ENCODE measurements at places on chromosomes 3 and 15.

GRCh38 chr15:50148362-50148963 is 29.4 kb upstream of the ATP8B4 start:
- DNase-seq = no peak

- no peak for DNase-seq
Measured at GRCh38 chr3:144497452-144497851, 525.8 kb downstream of the DIPK2A start.

DNA sequence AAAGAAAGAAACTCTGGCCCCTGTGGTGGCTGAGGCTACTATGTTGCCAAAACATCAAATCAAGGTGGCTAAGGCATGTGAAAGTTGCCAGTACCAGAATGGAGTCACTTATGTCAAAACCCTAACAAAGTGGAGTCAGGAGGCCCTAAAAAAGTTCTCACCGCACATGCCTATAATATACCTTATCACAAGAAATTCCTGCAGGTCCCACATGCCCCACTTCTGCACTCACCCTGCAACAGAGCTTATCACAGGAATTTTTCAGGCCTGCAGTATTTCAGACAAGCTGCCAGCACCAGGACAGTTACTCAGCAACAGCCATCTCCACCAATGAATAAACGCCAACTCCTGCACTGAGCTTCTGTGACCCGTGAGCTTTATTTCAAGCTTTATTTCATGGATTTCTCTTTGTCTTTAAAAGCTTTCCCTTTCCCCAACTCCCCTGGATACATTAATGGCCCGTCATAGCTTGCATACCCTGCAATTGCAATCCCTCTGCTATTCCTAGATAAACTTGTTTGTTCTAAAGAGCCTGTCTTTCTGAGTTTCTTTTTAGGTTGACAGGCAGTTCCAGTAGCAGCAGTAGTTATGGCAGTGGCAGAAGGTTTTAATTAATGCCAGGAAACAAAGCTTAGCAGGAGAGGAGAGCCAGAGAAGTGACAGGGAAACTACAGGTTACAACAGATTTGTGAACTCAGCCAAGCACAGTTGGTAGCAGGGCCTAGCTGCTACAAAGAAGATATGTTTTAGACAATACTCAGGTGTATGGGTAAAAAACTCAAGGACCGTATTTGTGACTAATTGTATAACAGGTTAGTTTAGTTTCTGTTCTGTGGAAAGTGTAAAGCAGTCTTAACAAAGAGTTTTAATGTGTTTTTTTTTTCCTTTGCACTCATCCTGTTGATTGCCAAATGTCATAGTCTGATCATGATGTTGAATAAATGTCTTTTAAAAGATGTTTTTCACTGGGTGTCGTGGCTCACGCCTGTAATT is 15.9 kb upstream of the TMEM42 start:
- DNase-seq = no peak

- DNase-seq = peak; percentile 56
Measured at GRCh38 chr3:126134219-126134975, 46.0 kb downstream of the ALDH1L1 start.

DNA sequence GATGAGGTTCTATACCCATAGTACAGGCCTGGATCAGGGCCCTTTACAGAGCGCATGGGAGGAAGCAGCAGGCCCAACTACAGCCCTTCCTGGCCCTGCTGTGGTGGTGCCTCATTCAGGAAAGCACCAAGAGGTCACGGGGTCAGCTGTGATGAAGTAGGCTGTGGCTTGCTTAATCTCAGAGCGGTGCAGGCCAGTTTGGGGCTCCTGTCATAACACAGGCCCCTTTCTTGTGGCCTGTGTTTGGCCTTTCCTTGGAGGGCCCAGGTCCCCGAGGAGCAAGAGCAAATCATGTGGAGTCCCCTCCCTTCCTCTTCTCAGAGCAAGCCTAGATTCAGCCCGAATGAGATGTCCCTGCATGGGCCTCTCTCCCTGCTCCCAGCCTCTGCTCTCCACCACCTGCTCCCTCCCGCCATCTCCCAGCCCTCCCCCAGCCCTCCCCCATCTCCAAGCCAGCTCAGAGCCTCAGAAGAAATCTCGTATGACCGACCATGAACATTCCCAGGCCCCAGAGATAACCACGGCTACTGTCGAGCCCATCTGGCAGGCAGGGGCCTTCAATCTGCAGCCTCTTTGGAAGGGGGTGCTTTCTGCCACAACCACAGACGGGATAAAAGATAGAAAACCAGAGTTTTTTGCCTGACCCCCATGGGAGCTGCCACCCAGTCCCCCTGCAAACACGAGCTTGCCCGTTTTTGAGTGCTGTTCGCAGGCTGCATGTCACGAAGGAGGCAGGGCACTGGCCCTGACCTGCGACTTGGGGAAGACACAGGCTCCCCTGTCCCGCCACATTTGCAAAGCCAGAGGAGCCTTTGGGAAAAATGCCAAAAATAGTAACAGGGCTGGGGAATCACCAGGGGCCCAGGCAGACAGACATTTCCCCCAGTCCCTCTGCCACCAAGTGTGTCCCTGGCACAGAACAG is 32.3 kb upstream of the DUSP7 start:
- DNase-seq = no peak

- DNase-seq = no peak
Measured at GRCh38 chr15:25504307-25504706, 65.5 kb upstream of the UBE3A start.

Data from renal cortex interstitium (tissue), 15 donors.